ENCODE measurements at places on chromosomes 3 and 15.
A peak's percentile ranks its signal among the peaks of the same experiment; 100 is the strongest.

DNA sequence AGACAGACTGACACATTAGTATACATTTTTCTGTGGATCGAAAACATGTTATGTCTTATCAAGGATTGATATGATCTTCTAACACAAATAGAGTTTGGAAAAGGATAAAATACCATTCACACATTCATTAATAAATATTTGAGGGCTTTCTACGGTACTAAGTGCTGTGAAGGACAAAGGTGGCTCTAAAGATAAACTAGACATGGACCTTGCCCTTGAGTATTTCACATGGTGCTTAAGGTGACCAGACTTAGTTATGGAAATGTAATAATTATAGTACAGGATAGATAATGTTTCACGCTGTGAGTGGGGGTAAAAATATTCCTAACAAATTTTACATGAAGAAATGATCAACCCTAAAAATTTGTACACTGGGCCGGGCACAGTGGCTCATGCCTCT is 3.8 kb upstream of the RAP2B start:
- no peak for DNase-seq

- DNase-seq, result no peak
Measured at GRCh38 chr3:51386159-51386851, 1.2 kb downstream of the MANF start.

GRCh38 chr15:73800662-73801345 is 47.7 kb upstream of the INSYN1 start:
- no peak for DNase-seq

GRCh38 chr3:194103983-194104751 is 31.8 kb upstream of the HES1 start:
- DNase-seq, result no peak

DNA sequence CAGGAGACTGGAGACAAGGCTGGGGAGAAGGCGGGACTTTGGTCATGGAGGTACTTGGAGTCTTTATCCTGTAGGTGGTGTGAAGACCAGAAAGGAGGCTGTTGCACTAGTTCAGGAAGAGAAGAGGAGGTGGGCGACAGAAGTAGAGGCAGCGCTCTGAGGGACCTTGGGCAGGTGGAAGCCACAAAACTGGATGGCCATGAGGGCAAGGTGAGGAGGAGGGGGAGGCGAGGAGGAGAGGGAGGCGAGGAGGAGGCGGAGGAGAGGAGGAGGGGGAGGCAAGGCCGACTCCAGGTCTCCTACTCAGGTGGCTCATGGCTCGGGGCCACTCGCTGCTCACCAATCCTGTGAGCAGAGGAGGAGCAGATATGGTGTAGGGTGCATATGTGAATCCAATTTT is 125.6 kb downstream of the RPLP1 start:
- no peak for DNase-seq

DNA sequence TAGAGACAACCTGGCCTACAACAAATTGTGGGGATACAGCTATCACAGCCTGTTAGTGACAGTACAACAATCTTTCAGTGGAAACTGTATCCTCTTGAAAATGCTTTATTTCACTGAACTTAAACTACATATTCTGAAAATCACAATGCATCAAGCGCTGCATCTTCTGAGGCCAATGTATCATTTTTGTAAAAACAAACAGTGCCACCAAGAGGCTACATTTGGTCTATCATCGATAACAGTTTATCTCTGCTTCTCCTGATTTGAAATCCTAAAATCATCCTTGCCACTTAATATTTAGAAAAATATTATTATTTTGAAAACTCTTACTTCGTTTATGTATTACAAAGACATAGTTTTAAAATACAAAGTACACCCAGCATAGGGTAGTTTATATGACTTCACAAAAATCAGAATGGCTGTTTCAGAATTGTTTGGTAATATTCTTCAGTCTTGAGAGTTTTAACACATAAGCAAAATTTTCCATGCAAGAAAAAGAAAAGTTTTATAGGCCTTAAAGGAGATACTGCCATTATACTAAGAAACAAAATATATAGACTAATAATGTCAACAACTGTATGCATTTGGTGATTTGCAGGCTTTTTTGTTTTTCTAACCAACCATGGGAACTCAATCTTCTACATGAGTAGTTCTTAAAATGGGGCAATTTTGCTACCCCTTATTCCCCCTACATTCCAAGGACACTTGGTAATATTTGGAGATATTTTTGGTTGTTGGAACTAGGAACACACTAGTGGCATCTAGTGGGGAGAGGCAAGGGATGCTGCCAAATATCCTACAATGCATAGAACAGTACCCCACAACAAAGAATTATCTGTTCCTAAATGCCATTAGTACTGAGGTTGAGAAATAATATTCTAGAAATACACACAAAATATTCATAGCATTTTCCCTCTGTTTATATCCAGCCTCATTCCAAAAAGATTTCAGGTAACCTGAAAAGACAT is 42.3 kb downstream of the WDR72 start:
- DNase-seq, result no peak

DNA sequence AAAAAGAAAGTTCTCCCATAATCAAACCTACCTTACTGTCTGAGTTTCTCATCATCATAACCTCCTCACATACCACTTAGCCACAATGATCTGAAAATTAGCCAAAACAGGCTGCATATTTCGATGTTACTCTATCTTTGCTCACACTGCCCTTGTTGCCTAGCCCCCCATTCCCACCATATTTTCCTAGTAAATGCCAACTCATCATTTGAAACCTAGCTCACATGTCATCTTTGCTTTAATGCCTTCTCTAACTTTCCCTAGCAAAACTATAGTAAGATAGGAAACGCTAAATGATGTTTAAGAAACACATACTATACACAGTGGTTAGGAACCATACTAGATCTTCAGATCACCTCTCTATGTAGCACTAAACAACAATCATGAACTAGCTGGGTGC is 64.9 kb downstream of the INO80 start:
- DNase-seq, result no peak

- DNase-seq, result peak; percentile 28
Measured at GRCh38 chr3:43024181-43024885, 45.2 kb downstream of the GASK1A start.

DNA sequence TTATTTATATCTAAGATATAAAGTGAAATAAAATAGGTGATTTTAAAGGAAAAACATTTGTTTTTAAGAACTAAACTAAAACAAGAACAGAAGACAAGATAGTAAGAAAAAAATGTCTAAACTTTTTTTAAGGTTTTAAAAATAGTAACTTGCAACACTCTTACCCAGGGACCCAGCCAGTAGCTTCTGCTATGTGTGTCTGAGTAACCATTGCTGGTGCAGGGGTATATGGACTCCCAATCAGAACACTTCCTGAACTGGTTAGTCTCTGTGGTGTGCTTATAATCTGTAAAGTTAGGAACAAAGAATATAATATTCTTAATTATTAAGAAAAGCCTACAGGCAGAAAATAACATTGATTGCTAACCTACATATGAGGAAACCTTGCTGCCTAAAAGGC is 118.4 kb downstream of the ATP1B3 start:
- DNase-seq, result no peak

- no peak for DNase-seq
Measured at GRCh38 chr15:51692154-51692553, 10.9 kb downstream of the SCG3 start.

DNA sequence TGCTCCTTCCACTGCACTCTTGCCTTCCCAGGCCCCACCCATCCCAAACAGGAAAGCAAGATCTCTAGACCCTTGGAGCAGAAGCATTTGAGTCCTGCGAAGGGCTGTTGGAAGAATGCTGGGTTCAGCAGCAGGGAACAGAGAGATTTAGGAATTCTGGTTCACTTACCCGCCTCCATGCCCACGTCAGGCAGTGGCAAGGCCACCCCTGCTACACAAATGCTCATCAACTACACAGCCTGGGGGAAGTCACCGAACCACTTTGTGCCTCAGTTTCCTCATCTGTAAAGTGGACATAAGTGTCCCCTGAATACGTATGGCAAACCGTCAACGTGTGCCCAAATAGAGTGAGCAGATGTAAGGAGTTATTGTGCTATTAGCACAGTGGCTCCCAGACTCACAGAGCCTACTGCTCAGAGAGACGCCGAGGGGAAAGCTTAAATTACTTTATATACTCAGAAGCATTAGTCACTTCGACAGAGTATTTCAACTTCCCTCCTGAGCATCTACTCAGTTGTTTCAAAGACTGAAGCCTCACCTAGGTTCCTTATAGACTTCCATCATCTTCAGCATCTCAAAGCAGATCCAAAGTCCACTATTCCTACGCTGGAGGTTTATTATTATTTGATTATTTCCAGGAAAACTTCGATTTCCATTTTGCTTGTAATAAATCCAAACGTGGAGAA is 905 bp downstream of the HOMER2 start:
- DNase-seq, result no peak

- no peak for DNase-seq
Measured at GRCh38 chr15:41801850-41802455, 25.9 kb upstream of the JMJD7 start.

DNA sequence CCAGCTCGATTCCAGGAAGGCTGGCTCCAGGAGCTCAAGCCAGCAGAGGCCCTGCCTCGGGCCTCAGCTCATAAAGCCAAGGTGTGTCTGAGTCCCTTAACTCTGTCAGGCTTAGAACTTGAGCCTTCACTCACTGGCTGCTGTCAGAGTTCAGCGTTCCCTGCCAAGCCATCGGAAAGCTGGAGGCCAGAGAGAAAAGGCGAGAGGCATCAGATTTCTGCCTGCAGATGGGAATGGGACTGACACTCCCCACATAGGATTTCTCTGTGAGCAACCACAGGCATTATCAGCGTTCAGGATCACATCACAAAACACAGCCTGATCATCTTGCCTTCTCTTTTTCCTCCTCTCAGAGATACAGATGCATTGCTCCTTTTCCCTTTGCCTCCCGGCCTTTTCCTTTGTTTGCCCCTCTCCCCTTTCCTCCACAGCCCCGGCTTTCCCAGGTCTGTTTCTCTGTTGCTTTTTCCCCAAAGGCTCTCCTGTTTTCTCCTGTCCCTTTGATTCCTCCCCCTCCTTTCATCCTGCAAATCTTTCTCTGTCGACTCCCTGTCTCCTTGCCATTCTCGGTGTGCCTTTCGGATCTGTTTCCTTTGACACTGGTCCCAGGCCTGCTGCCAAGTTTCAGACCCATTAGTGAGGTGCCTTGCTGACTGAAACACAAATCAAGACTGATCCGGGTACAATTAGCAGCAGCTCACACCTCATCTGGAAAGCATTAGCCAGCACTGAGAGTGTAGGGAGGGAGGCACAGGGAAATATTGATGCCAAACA is 44.5 kb upstream of the BOC start:
- peak; percentile 89 for DNase-seq

DNA sequence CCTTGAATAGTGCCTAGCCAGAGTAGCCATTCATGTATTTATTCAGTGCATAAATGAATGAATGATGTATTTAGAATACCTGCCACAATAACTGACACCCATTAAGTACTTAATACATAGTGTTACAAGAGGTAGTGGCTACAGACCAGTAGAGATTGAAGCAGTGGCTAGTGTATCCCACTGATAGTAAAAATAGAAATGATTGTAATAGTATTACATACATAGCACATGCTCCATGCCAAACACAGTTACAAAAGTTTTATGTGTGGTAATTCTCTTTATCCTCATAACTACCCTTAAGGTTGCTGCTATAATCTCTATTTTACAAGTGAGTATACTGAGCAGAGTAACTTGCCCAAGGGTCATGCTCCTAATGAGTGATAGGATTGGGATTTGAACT is 30.3 kb upstream of the SCAANT1 start:
- no peak for DNase-seq

DNA sequence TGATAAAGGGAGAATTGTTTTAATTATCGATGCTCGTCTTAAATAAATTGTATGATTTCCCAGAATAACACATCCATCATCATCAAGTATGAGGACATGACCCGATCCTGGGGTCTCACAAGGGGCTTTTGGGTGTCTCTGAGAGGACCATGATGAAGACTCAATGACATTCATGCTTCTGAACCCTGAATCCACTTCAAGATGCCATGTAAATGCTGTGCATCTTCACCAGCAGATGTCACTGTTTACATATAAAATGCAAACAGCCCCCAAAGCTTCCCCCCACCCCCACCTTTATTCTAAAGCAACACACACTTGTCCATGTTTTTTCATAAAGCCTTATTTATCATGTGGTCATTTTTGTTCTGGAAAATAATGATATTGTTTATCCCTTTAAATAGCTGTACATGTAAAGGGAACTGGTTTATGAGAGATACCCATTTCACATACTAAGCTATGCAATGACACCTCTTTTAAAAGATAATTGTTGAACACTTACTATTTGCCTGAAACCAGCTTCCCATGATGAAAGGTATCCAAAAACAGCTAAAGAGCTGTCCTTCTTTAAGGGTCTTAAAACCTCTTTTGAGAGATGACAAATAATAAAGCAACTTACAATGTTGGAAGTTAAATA is 69.7 kb upstream of the UBE3A start:
- DNase-seq, result no peak

DNA sequence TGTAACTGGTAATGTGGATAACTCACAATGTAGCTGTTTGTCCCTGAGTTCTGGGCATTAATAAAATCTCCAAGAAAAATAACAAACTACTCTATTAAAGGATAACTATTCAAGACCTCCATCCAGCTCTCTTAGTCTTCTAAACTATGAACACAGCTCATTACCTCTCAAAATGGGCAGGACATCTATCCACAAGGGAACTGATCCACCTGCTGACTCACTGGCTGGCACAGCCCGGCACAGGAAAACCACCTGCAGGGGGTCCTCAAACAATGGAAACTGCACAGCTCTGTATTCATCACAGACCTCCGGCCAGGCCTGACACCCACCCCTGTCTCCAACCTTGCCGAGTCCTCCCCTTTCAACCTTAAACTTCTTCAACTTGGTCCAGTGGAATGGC is 255.4 kb downstream of the TJP1 start:
- DNase-seq, result no peak

GRCh38 chr3:45711931-45712330 is 22.7 kb downstream of the SACM1L start:
- no peak for DNase-seq

DNA sequence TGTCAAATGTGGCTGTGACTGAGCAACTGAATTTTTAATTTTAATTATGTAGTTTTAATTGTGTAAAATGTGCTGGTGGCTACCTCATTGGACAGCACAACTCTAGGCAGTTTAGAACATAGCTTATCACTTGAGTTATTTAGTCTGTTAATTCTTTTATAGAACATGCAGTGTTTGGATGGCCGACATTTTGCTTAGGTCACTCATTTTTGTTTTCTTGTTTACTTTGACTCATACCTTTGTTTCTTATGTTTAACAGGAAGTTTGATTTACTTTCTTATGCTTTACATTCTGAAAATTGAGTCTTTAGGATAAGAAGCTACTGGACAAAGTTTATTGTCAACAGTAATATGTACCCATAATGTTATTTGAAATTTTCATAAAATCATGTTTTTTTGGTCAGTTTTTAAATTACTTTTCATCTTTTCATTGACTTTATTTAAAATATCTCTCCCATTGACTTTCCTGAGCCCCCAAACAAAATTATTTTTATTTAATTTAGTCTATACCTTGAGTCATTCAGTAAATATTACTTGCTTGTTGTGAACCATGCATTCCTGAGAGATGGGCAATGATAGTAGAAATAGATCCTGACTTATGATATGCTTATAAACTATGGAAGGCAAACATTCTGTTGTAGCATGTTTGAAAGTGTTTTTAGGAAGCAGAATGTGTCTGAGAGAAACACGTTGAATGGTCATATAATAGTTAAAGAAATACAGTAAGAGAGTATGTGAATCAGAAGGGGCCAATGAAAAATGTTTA is 60.6 kb downstream of the TCF12 start:
- no peak for DNase-seq
